ENCODE measurements at places on chromosomes 3 and 15. TPM values are rescaled to one million over a fixed set of nuclear protein-coding genes. Genes with fewer than 3 reads are reported as not detected.

DNA sequence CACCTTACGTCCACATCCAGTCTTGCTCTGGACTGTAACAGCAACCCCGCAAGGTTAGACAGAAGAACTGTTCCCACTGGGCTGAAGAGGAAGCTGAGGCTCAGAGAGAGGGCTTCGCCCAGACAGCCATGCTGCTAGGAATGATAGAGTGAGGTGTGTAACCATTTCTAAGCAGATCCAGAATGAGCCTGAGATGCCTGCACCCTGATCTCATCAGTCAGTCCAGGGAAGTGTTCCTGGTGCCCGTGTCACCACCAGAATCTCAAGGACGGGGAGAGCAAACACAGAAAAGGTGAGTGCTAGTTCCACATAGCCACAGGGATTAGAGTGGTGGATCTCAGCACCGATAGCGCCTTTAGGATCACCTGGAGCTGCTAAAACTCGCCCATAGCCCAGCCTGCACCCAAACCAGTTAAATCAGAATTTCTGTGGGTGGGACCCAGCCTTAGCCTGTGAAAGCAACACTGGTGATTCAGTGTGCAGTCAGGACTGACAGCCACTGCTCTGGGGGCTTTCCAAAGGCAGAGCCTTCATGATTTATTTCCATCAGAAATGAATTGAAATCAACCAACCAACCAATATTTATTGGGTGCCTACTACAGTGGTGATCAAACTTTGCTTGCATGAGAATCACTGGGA, 12.3 kb downstream of the ISLR start:
- DNase-seq = peak; percentile 77

- peak; percentile 90 for DNase-seq
Measured at GRCh38 chr3:146550743-146551510, 6.5 kb upstream of the PLSCR1 start.

GRCh38 chr3:126613479-126614188, 41.3 kb downstream of the TXNRD3 start:
- no peak for DNase-seq

DNA sequence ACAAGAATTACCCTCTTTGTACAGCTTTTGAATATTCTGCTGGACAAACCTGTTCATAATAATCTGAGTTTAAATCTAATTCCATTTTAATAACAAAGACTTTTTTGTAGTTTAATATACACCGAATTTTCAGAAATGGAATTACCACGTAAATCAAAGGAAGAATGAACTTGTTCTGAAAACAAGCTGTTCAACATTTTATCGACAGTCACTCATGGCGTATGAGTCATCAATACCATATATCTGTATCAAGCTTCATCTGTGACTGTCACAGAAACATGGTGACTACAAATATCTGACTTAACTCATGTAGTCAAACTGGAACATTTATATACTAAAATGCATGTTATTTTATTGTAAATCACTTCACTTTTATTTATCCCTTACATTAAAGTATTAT, 90.0 kb downstream of the EFL1 start:
- no peak for DNase-seq

DNA sequence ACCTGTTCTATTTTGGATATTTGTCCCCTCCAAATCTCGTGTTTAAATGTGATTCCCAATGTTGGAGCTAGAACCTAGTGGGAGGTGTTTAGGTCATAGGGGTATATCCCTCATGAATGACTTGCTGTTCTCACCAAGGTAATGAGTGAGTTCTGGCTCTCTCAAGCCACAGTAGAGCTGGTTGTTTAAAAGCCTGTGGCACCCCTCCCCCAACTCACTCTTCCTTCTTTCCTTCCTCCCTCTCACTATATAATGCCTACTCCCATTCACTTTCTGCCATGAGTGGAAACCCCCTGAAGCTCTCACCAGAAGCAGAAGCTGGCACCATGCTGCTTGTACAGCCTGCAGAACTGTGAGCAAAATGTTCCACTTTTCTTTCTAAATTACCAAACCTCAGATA, 341.1 kb downstream of the SI start:
- DNase-seq = no peak

GRCh38 chr15:101361418-101361817, 66.4 kb upstream of the SNRPA1 start:
- DNase-seq = peak; percentile 3

The CYP11A1 gene
- 2.1 TPM for total RNA-seq

The ABI3BP gene
- total RNA-seq = 183 TPM

DNA sequence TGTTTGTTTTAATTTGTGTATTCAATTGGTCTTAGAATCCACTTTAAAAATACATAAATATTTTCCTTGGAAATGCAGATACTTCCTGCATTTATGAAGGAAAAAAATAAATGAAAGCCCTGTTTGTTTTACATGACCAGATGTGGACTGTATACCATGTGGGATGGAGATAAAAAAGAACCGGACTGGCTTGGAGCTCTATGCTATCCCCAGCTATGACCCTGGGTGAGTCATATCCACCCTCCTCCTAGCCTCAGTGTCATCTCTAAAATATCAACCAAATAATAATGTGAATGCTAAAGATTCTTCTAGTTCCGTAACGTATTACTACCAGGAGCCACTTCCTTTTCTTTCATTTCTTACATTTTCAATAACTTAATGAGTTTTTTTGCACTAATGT, 44.5 kb upstream of the PDZRN3 start:
- DNase-seq = peak; percentile 22

DNA sequence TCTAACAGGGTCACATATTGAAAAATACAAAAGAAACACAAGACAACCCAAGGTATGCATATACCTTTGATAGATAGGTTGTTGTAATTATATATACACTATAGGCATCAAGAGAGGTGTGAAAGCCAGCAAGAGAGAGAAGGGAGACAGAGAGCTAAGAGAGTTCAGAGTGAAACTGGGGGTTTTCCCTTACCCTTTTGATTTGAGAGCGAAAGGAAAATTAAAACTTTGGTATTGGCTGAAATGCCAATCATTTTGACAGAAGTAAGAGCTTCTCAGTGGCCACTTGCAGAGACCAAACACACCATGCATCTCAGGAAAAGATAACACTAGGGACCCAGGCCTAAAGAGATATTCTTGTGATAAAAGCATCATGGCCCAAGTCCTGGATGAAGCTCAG, 183.6 kb downstream of the SHOX2 start:
- DNase-seq = no peak

The ATRIP gene
- 5.0 TPM for total RNA-seq

The PPP2R3A gene
- 23.9 TPM for total RNA-seq

DNA sequence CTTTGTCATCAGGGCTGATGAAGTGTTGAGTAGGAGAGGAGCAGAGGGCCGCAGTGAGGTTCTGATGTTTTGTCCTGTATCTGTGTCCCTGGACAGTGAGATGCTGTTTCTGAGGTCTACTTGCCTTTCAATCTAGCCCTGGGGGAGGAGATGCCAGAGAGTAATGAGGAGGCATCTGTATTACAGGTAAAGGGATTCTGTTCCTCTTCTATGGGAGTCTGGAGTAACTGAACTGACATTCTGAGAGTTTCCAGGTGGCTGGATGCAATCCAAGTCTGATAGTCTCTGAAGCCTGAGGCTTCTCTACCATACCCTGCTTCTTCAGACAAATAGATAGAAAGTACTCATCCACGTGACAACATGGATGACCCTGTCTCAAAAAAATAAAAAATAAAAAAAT, 60.9 kb downstream of the IL12A start:
- no peak for DNase-seq

The MAN2A2 gene
- 20.0 TPM for total RNA-seq

GRCh38 chr15:67130673-67131601, 65.5 kb downstream of the SMAD3 start:
- DNase-seq = no peak

DNA sequence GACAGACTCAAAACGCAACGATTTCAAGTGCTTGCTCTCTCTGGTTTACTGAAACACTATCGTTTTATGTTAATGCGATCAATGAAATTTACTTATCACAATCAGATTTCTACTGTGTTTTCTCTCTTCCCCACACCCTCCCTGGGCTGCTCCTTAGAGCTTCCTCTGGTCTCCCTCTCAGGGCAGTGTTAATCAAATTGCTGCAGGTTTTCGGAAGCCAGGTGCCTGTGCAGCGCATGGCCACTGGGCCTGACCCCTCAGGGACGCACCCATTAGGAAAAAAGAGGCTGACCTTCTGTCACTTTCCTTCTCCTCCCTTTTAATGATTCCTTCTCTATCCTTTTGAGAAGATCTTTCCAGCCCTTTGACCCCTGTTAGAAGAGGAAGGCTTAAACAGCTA, 134.5 kb upstream of the ONECUT1 start:
- DNase-seq = no peak

DNA sequence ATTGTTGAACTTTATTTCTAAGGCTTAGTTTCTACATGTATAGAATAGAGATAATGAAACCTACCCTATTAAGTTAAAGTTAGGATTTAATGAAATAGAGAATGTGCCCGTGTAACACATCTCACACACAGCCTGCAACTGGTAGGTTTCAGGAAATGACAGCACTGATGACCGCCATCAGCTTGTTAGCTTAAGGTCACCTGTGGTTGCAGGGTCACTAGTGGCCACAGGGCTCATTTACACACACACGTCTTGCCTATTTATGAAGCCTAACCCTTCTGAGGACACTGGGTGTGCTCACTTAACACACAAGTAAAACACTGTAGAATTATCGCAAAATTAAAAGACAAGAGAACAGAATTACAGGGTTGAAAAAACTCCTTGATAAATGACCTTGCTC, 20.1 kb downstream of the CHRM5 start:
- no peak for DNase-seq

DNA sequence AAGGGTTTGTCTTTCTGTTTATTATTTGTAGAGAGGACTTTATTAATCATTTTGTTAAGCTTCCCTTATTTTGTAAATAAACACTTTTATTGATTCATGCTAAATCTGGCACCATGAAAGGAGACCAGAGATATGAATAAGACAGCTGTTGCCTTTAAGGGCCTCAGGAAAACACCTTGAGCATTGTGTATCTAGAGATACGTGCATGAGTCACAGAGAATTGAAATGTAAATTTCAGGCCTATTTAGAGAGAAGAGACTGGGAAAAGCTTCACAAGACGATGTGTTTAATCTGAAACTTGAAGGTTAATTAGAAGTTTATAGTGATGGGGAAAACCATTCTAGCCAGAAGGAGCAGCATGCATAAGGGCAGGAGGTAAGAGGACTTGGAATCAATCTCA, 28.6 kb upstream of the UTS2B start:
- DNase-seq = no peak

The AQR gene
- 24.6 TPM for total RNA-seq

The SEC22A gene
- total RNA-seq = 27.9 TPM

DNA sequence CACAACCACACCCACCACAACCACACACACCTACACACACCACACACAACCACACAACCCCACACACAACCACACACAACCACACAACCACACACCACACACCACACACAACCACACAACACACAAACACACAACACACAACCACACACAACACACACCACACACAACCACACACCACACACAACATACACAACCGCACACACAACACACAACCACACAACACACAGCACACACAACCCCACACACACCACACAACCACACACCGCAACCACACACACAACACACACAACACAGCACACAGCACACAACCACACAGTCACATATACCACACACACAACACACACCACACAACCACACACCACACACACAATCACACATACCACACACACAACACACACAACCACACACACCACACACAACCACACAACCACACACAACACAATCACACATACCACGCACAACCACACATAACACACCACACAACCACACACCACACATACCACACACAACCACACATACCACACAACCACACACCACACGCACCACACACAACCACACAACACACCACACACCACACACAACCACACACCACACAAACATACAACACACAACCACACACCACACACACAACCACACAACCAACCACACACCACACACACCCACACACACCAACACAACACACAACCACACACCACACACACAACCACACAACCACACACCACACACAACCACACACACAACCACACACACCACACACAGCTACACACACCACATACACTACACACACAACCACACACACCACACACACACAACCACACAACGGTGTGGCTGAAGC, 23.7 kb downstream of the CPN2 start:
- DNase-seq = no peak

The TM4SF1 gene
- total RNA-seq = 210 TPM

- no peak for DNase-seq
Measured at GRCh38 chr3:5006755-5007202, 27.5 kb downstream of the BHLHE40 start.

The TRH gene
- total RNA-seq = under 0.01 TPM

DNA sequence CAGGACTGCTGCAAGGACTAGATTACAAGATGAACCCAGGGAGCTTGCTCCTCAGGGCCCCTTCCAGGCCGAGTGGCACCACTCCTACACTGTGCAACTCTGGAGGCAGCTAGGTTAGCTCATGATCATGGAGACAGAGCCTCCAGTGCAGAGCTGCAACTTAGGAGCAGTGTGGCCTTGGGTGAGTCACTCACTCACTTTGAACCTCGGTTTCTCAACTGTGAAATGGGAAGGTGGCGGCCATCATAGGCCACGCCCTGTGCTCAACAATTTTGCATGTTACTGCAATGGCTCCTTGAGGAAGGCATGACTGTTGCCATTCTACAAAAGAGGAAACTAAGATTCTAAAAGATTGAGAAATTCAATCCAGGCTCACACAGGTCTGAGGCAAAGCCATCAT, 11.2 kb upstream of the CXCR6 start:
- no peak for DNase-seq

DNA sequence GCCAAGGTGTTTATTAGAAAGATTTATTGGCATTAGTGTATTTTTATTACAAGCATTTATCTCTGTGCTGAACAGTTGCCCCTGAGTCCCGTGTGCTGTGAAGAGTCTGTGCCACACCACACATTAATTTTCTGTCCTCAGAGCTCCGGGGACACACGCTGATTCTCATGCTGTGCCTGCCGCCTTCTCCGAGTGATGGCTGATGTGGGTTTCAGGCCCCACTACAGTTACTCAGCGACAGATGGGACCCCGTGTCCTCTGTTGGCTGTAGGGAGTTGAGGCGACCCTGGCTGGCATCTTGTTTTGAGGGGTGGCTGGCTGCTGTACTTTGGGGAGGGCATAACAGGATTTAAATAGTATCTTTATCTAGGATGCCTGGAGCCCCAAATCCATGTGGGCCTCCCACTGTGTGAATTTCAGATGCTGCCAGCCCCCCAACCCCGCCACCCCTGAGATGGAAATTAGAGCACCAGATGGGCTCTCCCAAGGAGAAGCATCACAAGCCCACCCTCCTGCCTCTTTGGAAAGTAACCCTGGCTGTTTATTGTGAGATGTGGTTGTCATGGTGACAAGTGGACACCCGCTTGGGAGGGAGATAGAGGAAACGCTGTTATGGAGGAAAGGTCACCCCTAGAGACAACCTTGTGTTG, 185.6 kb downstream of the APBA2 start:
- no peak for DNase-seq

DNA sequence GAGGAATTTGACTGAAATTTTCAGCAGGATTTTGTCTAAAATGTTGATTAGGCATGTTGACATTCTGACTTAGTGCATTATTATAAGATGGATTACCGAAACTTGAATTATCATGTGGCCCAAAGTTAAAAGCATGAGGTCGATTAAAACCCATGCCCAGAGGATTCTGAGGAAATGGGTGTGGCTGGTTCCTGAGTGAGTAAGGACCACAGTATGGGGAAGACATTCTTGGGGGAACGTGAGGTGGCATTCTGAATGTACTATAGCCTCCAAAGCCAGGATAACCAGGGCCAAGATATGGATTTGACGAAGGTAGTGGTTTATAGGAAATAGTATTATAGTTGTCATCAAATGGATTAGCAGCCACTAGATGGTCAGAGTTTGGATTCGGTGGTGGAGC, 38.7 kb upstream of the DNAAF4 start:
- no peak for DNase-seq

- DNase-seq = no peak
Measured at GRCh38 chr3:151387432-151387831, 2.9 kb upstream of the P2RY12 start.

Measured in osteoblast (primary cell).